Hepatocyte (in vitro differentiated cells): ENCODE measurements at places on chromosomes 11 and 22. TPM values are rescaled to one million over a fixed set of nuclear protein-coding genes. Genes with fewer than 3 reads are reported as not detected.

DNA sequence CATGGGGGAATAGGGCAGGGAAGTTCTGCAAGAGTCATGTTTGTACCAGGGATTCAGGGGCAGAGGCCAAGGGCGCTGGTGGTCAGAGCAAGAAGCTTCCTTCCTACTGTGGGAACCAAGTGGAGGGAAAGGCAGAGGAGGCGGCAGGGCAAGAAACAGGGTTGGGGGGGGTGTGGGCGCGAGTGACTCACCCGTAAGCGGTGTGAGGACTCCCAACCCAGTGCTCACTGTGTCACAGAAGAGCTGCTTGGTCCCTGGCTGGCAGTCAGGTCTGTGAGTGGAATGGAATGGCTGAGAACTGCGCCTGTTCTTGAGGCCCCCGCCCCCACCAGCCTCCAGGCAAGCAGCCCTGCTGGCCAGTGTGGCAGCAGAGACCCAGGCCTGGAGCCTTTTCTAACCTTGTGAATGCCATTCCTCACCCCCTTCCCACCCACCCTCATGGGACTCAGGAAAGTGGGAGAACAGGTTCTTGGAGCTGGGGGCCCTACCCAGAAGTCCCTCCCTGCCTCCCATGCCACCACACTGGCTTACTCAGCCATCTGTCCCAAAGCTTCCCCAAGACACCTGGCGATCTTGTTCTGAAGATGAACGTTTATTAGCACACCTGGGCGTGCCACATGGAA is 4.7 kb downstream of the LRRC10B start:
- no peak overlapping the region for H3K4me3 ChIP-seq
- peaks cover 22% of the 10 kb centered on the region for H3K4me1 ChIP-seq
- peak; percentile 54 for DNase-seq
- no peak overlapping the region for H3K27ac ChIP-seq
- H3K27me3 ChIP-seq = peaks cover 2% of the 10 kb centered on the region
- no peaks in the 10 kb centered on the region for H3K36me3 ChIP-seq

FOXRED1 gene
- 33.1 and 46.1 TPM in 2 replicates for total RNA-seq

TRIM6 gene
- 6.6 and 10.7 TPM in 2 replicates for total RNA-seq

DNA sequence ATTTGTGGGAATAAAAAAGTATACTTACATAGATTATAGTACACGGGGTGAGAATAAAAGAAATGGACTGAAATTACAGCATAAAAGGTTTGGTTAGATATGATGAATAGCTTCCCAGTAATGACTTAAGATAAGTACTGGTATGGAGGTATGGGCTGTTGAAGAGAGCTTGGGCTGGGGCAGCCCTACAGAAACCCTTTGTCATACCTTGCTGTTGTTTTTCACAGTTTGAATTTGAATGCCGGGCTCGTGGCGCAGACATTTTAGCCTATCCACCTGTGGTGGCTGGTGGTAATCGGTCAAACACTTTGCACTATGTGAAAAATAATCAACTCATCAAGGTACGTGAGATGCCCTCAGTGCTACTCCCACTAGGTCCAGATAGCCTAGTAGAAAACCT is 42.3 kb upstream of the RBX1 start:
- H3K4me3 ChIP-seq = no peak overlapping the region
- DNase-seq = no peak
- no peak overlapping the region for H3K27ac ChIP-seq
- H3K27me3 ChIP-seq = no peaks in the 10 kb centered on the region
- H3K36me3 ChIP-seq = no peaks in the 10 kb centered on the region

- H3K4me3 ChIP-seq = no peak overlapping the region
- DNase-seq = peak; percentile 67
- H3K4me1 ChIP-seq = peaks cover 38% of the 10 kb centered on the region
- H3K27me3 ChIP-seq = no peaks in the 10 kb centered on the region
These were observed 3.8 kb downstream of the CSNK1E start for GRCh38 chr22:38313384-38313955.

- H3K27me3 ChIP-seq = no peaks in the 10 kb centered on the region
- H3K27ac ChIP-seq = no peak overlapping the region
- H3K4me3 ChIP-seq = no peak overlapping the region
These were observed 44.4 kb upstream of the CLDN5 start for GRCh38 chr22:19568337-19569275.

DNA sequence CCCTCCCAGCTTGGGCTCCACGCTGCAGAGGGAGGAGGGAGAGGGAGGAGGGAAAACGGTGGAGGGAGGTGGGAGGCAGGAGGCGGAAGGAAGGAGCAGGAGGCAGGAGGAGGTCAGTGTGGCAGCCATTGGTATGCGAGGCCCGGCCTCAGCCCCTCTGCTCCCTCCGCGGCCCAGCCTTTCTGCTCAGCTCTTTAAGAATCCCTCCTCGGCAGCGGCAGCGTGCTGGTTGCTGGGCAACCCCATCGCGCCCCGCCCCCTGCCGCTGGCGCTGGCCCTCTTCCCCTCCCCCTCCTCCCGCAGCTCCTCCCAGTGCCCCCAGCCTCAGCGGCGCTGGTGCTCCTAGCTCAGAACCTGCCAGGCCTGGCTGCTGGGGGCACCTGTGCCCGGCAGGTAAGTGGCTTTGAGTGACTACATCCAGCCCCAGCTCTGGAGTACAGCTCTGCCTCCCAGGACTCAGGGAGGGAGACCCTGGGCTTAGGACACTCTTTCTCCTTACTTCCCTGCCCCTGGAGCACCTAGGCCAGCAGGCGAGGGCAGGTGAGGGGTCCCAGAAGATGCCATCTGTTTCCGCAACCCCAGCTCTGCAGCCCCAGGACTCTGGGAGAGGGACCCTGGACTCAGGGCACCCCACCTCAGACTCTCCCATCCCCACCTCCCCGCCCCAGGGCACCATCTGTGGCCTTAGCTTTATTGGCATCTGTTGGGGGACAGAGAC is 7.2 kb upstream of the FLRT1 start:
- H3K4me1 ChIP-seq = peaks cover 10% of the 10 kb centered on the region
- H3K36me3 ChIP-seq = no peaks in the 10 kb centered on the region
- H3K27ac ChIP-seq = no peak overlapping the region

GRCh38 chr11:45321669-45322068 is 35.5 kb upstream of the SYT13 start:
- no peak overlapping the region for H3K4me3 ChIP-seq
- H3K27me3 ChIP-seq = no peaks in the 10 kb centered on the region
- no peaks in the 10 kb centered on the region for H3K4me1 ChIP-seq
- no peaks in the 10 kb centered on the region for H3K36me3 ChIP-seq

- H3K36me3 ChIP-seq = no peaks in the 10 kb centered on the region
- H3K4me1 ChIP-seq = peaks cover 5% of the 10 kb centered on the region
- no peak overlapping the region for H3K4me3 ChIP-seq
These were observed 3.1 kb upstream of the IL17REL start for GRCh38 chr22:50015451-50016307.

APOA5 gene
- 16.3 and 20.3 TPM in 2 replicates for total RNA-seq

- H3K27me3 ChIP-seq = no peaks in the 10 kb centered on the region
- H3K27ac ChIP-seq = no peak overlapping the region
- no peaks in the 10 kb centered on the region for H3K36me3 ChIP-seq
- H3K4me1 ChIP-seq = no peaks in the 10 kb centered on the region
- no peak overlapping the region for H3K4me3 ChIP-seq
These were observed 119.0 kb downstream of the CADM1 start for GRCh38 chr11:115385226-115385625.

GRCh38 chr11:1753229-1753928 is 3.0 kb upstream of the IFITM10 start:
- H3K27me3 ChIP-seq = peaks cover 7% of the 10 kb centered on the region
- no peak overlapping the region for H3K4me3 ChIP-seq
- H3K36me3 ChIP-seq = no peaks in the 10 kb centered on the region
- H3K27ac ChIP-seq = no peak overlapping the region
- DNase-seq = no peak

DNA sequence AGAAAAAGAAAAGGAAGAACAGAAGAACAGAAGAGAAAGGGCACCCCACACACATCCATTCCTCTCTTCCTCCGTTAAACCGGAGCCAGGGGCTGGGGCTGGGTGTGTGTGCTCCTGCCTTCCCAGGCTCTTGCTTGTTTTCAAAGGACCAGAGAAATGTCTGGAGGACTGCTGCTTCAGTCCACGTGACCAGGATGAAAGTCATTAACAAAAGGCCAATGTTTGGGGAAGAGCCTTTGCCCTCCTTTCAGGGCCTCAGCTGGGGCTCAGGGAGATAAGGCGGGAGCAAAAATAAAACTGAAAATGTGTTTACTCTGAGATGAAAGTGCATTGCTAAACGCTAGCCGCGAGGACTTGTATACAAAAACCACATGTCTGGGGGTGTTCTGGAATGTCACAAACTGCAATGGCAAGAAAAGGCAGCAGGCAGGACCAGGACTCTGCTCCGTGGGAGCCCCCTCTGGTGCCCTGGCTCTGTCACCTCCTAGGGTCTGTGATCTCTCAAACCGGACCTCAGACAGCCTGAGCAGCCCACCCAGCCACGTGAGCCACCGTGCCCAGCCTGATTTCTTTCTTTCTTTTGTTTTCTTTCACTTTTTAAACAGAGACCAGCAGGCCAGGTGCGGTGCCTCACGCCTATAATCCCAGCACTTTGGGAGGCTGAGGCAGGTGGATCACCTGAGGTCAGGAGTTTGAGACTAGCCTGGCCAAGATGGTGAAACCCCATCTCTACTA is 31.6 kb upstream of the MYH9 start:
- no peaks in the 10 kb centered on the region for H3K36me3 ChIP-seq
- H3K4me3 ChIP-seq = no peak overlapping the region
- H3K4me1 ChIP-seq = peaks cover 28% of the 10 kb centered on the region
- H3K27ac ChIP-seq = peak overlapping the region; percentile 95
- H3K27me3 ChIP-seq = no peaks in the 10 kb centered on the region

DNA sequence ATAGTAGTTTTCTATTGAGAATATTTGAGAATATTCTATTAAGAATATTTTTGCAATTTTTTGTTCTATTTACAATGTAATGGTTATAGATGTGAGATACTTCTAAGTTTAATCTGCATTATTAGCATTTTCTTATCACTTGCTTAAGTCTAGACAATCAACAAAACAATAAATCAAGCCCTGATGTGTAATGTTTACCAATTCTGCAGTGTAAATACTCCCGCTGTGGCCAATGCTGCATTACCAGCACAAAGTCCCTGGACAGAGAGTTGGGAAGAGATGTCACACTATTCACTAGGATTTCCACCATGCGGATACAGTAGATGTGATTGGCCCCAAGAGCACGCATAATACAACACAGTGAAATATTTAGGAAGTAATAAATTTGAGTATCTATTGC is 47.6 kb upstream of the GCAT start:
- no peaks in the 10 kb centered on the region for H3K36me3 ChIP-seq
- no peaks in the 10 kb centered on the region for H3K27me3 ChIP-seq
- H3K4me3 ChIP-seq = no peak overlapping the region

DNA sequence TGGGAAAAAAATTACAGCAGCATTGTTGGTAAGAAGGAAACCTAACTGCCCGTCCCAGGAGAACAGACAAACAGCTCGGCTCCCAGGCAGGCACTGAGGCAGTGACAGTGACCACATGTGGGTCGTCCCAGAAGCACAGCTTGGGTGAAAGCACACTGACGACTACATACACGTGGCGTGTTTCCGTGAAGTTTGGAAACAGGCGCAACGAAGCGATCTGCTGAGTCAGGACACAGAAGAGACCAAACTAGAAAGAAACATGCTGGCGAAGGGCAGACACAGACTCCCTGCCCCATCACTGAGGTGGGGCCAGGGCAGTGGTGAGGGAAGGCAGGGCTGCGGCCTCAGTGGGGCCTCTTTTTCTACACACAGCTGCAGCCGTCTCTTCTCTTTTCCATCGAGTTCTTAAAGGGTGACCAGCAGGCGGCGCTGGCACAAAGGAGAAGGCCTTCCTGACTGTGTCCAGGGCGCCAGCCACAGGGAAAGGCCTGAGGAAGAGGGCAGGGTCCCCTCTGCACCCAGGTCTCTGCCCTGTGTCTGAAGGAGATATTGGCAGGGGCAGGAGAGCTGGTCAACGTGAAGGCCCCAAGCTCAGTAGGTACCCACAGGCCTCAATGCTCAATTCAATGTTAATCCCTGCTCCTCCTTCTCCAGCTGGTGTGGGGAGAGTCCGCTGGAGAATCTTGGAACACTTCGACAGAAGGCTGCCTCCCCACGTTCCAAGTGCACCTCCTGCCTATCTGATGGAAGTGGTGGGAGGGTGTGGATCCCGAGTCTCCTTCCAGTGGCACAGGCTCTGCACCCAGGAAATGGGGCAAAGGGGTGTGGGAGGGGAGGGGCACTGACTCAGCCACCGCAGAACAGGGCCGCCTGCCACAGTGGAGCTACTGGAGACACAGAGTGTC is 19.9 kb downstream of the CARS1 start:
- no peaks in the 10 kb centered on the region for H3K4me1 ChIP-seq
- H3K36me3 ChIP-seq = no peaks in the 10 kb centered on the region
- no peak overlapping the region for H3K4me3 ChIP-seq

CCDC87 gene
- 0.36 and 0.53 TPM in 2 replicates for total RNA-seq

DLG2 gene
- 1.7 and 6.8 TPM in 2 replicates for total RNA-seq

KCNJ11 gene
- total RNA-seq = 2.5 and 10.5 TPM in 2 replicates

GRCh38 chr11:109940816-109941215 is 152.4 kb upstream of the ZC3H12C start:
- no peak overlapping the region for H3K27ac ChIP-seq
- H3K4me3 ChIP-seq = no peak overlapping the region
- peaks cover 5% of the 10 kb centered on the region for H3K27me3 ChIP-seq
- no peaks in the 10 kb centered on the region for H3K4me1 ChIP-seq
- no peaks in the 10 kb centered on the region for H3K36me3 ChIP-seq
- peak; percentile 10 for DNase-seq

GRCh38 chr22:44276706-44277356 is 35.9 kb downstream of the SHISAL1 start:
- no peaks in the 10 kb centered on the region for H3K27me3 ChIP-seq
- no peak overlapping the region for H3K27ac ChIP-seq
- H3K4me1 ChIP-seq = no peaks in the 10 kb centered on the region

MRGPRE gene
- total RNA-seq = not detected in 2 replicates

- no peaks in the 10 kb centered on the region for H3K36me3 ChIP-seq
- H3K4me3 ChIP-seq = no peak overlapping the region
- no peak for DNase-seq
- no peaks in the 10 kb centered on the region for H3K27me3 ChIP-seq
- H3K27ac ChIP-seq = no peak overlapping the region
These were observed 17.2 kb downstream of the SYNGR1 start for GRCh38 chr22:39367035-39367434.

C11orf16 gene
- total RNA-seq = 0.08 TPM in 1 of 2 replicates, not detected in the other

- H3K4me3 ChIP-seq = no peak overlapping the region
- no peaks in the 10 kb centered on the region for H3K36me3 ChIP-seq
- peaks cover 11% of the 10 kb centered on the region for H3K4me1 ChIP-seq
- no peak overlapping the region for H3K27ac ChIP-seq
- no peaks in the 10 kb centered on the region for H3K27me3 ChIP-seq
These were observed 242.0 kb downstream of the SBF2 start for GRCh38 chr11:10051868-10052586.

- peaks cover 9% of the 10 kb centered on the region for H3K4me1 ChIP-seq
- H3K36me3 ChIP-seq = no peaks in the 10 kb centered on the region
- no peak for DNase-seq
These were observed 93.5 kb downstream of the PDHX start for GRCh38 chr11:35009944-35010342.

GRCh38 chr11:42422090-42422489 is 889.7 kb upstream of the API5 start:
- H3K36me3 ChIP-seq = no peaks in the 10 kb centered on the region
- no peak overlapping the region for H3K4me3 ChIP-seq
- no peaks in the 10 kb centered on the region for H3K27me3 ChIP-seq
- no peaks in the 10 kb centered on the region for H3K4me1 ChIP-seq

DNA sequence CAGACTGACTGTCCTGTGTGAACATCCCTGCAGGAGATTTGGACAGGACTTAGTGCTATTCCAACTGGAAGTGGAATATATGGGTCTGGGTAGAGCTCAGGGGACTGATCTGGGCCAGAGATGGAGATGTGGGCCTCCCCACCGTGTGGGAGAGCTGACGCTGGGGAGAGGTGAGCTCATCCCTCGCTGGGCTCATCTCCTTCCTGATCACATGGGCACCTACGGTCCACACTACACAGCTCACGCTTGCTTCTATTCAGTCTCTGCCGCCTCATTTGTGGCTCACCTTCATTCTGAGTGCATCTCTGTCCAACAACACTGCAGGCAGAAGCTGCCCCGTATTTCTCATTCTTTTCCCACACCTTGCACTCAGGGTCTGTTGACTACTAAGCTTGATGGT is 16.6 kb upstream of the RAB1B start:
- no peaks in the 10 kb centered on the region for H3K36me3 ChIP-seq
- no peaks in the 10 kb centered on the region for H3K4me1 ChIP-seq
- DNase-seq = no peak
- no peaks in the 10 kb centered on the region for H3K27me3 ChIP-seq
